ENCODE measurements at places on chromosomes 16 and 17.

GRCh38 chr16:2142942-2143877 lies 5.2 kb upstream of the RAB26 start:
- DNase-seq: no peak

- peak; percentile 62 for DNase-seq
Observed at GRCh38 chr17:39863918-39864746, at the start of gene IKZF3. IKZF3 (minus strand) TSS chr17:39864312; CDS start chr17:39864126, 186 bp downstream.

DNA sequence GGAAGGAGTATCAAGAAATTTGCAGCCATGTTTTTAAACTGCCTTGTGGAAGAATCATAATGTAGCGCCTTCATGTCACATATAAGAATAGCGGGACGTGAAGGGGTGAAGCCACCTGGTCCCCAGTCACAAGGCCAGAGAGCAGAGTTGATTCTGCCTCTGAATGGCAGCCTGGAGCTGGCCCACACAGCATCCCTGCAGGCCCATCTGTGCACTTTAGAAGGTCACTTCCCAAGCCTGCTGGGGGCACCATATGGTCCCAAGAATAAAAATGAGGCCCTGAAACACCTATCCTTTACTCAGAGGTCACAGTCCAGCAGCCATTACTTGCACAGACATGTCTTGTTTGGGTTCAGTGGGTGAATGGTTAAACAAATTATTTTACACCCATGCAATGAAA lies 15.0 kb downstream of the CD300E start:
- DNase-seq: no peak

DNA sequence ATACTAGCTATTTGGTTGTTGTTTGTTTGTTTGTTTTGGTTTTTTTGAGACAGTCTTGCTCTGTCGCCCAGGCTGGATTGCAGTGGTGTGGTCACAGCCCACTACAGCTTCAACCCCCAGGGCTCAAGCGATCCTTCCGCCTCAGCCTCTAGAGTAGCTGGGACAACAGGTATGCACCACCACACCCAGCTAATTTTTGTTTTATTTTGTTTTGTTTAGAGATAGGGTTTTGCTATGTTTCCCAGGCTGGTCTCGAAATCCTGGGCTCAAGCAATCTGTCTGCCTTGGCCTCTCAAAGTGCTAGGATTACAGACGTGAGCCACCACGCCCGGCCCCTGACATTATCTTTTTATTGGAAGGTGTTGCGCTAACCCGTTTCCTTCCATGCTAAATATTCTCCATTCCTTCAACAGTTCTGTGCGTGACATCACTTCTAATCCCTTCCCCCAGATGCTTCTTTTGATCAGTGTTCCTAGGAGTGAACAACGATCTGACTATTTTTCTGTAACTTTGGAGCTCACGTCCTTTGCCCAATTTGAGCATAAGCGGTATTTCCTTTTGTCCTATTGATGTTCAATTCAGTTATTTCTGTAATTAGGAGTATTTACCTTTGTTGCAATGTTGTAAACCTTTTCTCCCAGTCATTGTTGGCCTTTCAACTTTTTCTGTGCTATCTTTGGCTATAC lies 30.2 kb upstream of the EMP2 start:
- no peak for DNase-seq

GRCh38 chr17:44587339-44587738 lies 30.1 kb downstream of the FZD2 start:
- peak; percentile 70 for DNase-seq

DNA sequence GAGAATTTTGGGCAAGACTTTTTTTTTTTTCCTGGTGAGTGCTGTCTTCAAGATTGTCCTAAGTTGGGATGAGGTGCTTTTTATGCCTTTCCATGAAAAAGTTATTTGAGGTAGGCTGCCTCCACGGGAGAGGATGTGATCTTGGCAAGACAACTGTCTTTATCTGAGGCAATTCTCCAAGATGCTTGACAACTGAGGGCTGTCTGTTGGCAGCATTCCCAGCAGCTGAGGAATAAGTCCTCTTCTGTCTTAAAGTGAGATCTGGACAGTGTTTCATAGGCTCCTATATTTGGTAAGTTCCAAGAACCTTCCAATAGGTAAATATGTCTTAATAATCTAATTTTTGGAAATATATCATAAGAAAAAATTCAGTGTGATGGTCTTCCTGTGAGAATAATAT lies 662.0 kb downstream of the CDH11 start:
- DNase-seq: no peak

- DNase-seq: no peak
Observed at GRCh38 chr16:84950906-84951305, 60.4 kb downstream of the ZDHHC7 start.

DNA sequence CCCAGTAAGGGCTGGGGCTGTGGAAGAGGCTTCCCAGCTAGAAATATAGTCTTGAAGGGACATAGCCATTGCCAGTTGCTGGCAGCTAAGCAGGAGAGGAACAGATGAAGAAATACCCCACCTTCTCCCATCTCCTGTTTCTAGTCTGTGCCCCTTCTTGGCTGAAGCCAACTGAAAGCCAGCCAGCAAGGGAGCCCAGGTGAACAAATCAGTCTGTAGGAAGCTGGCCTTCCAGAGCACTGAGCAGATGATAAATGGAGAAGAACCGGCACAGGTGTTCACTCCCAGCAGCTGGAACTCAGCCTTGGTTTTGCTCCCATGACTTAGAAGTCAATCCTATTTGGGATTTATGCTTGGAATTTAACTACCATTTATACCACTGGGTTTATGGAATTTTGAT lies 69.2 kb upstream of the DHX40 start:
- DNase-seq: no peak

DNA sequence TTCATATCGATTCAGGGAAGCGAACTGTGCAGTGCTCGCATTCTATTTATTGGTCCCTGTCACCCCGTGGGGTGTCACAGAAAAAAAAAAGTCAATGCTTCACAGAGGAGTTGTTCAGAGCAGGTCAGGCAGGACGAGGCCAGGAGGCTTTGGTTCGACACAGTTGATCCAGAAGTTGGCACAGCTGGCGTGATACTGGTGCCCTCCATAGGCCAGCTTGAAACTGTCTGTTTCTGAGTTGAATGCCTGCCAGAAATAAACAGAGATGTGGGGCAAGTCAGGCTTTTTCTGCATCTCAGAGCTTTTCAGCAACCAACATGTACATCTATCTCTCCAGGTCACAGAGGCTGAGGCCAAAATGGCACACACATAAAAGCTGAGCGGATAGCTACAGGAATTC lies 29.1 kb downstream of the DUSP14 start:
- no peak for DNase-seq

- DNase-seq: no peak
Observed at GRCh38 chr16:27381236-27381635, 20.7 kb upstream of the IL21R start.

GRCh38 chr16:30040221-30040620 lies 9.2 kb upstream of the TLCD3B start:
- no peak for DNase-seq

- peak; percentile 38 for DNase-seq
Observed at GRCh38 chr17:31499771-31500554, 108.5 kb downstream of the RAB11FIP4 start.

DNA sequence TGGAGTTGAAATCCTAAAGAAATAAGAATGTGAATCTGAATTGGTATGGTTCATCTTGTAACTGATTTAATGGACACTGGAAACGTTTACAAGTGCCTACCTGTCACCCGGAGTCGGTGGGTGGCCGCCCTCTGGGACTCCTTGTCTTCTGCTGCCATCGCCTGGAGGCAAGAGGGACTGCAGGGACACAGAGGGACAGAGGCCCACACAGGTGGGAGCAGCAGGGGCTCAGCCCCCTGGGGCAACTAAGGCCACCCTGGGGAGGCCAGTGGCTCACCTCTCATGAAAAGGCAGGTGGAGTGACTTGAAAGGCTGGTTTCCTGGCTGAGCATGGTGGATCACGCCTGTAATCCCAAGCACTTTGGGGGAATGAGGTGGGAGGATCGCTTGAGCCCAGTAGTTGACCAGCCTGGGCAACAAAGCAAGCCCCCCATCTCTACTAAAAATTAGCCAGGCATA lies 23.2 kb downstream of the TMEM92 start:
- DNase-seq: peak; percentile 75

GRCh38 chr17:28096756-28097155 lies 54.3 kb downstream of the NLK start:
- no peak for DNase-seq

GRCh38 chr16:8572063-8572918 lies 18.0 kb downstream of the TMEM114 start:
- DNase-seq: no peak

- peak; percentile 50 for DNase-seq
Observed at GRCh38 chr17:45584092-45585036, 93.8 kb upstream of the PLEKHM1 start.

GRCh38 chr16:259226-259625 lies 16.5 kb downstream of the RGS11 start:
- no peak for DNase-seq

DNA sequence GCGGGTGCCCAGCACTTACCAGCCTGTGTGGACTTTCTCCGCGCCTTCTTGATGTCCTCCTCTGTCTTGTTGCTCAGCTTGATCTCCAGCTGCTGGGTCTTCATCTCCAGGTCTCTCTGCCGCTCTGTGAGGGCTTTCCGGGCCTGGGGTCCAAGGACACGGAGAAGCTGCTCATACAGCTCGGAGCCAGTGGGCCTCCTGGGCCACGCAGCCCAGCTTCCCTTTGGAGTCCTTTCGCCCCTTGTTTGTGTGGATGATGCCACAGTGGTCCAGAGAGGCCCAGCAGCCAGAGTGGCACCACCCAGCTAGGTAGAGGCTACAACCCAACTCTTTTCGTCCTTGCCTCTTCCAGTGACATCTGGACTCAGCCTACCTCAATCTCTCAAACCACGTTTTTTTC lies 20.4 kb upstream of the RCVRN start:
- no peak for DNase-seq

- DNase-seq: no peak
Observed at GRCh38 chr16:12964461-12964860, 63.1 kb downstream of the SHISA9 start.

DNA sequence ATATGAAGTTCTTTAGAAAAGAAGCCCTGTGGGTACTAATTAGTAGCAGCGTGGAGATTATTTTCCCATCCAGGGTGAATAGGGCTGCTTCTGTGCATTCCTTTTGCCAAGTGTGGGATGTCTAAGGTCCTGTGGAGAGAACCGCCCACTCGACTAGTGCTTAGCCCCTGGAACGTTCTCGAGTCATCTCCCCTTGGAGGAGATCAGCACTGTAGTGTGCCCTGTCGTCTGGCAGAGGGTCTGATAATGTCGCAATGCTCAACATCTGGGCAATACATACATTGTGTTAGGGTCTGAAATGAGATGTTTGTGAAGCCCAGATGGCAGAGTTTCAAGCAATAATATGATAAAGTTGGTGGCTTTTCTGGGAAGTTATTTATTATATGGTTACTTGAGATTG lies 64.8 kb downstream of the SPECC1 start:
- no peak for DNase-seq

DNA sequence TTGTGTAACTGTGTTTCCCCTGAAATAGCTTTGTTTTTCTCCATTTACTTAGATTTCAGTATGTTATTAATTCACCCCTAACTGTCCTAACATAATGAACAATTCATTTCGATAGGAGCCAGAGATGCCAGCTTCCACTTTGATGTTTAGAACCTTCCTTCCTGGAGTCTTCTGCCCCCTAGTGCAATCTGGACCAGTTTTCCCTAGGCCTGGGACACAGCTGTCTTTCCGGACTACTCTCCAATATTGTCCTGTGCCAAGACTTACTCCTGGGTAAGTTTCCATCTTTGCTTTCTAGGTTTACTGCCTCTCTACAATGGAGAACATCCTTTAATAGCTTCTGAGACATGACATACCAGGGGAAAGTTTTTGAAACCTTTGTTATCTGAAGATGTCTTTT lies 12.8 kb downstream of the RECQL5 start:
- DNase-seq: no peak

- DNase-seq: peak; percentile 66
Observed at GRCh38 chr16:58511933-58512815, 3.1 kb upstream of the SETD6 start.

- DNase-seq: no peak
Observed at GRCh38 chr17:57582881-57583756, 162.0 kb downstream of the CCDC182 start.

DNA sequence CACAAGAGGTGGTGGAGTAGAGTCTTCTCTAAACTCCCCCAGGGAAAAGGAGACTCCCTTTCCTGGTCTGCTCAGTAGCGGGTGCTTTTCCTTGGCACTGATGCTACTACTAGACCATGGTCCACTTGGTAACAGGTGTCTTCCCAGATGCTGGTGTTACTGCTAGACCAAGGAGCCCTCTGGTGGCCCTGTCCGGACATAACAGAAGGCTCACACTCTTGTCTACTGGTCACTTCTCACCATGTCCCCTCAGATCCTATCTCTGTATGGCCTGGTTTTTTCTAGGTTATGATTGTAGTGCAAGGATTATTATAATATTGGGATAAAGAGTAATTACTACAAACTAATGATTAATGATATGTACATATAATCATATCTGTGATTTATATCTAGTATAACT lies 49.7 kb upstream of the ARL4D start:
- DNase-seq: no peak

DNA sequence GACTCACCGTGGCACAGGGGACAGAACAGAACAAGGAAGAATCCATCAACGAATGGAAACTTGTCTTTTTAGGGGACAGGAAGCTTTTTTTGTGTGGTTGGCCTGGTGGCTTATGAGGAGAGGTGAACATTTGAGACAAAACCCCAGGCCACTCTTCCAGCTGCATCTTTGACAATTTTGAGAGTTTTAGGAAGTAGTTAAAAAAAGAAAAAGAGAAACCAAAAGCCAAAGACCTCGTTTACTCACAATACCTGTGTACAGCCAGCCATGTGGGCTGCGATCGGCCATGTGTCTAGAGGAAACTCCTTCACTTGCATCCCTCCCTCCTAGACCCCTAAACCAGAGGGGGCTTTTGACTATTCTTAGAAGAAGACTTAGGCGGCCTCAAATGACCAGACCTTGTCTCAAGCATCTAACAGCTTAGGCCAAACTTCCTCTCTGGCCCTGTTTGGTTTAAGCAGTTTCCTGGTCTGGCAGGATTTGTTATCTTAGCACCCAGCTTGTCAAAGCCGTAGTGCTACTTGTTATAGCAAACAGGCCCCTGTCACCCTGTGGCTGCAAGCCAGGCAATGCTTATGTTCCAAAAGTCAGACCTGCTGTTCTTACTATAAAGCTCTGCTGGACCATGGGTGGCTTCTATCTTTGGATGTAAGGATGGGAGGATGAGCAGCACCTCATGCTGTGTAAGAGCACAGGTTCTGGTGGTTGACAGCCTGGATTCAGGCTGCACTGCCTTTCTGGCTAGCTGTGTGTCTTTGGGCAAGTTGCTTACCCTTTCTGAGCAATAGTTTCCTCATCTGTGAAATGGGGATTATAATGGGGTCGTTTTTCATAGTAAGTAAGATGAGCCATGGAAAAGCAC lies 17.7 kb downstream of the KSR1 start:
- no peak for DNase-seq

GRCh38 chr16:1687427-1688316 lies 9.6 kb downstream of the JPT2 start:
- DNase-seq: no peak

- no peak for DNase-seq
Observed at GRCh38 chr16:75494661-75495075, 573 bp downstream of the CHST6 start.

DNA sequence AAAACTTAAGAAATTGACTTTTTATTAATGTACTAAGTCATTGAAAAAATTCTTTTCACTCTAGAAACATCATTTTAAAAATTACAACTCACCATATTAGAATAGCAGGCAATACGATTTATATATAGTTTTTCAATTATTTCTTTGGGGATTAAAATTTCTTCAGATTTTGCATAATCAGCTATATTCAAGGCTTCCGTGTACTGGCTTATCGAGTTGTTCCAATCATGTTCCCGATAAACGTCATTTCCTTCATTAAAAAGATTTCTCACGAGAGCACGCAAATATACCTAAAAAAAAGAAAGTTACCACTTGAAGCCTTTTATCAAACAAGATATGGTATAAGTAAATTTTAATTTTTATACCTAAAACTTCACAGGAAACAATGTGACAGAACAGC lies 18.0 kb downstream of the ZC3H7A start:
- no peak for DNase-seq

Data from LoVo (cell line).